Stimulated activated CD4-positive, alpha-beta T cell treated with anti-CD3 and anti-CD28 coated beads, Interleukin-4, amount 100 ng/mL, for 48 hours (primary cell): ENCODE measurements at places on chromosomes 5 and 9.

DNA sequence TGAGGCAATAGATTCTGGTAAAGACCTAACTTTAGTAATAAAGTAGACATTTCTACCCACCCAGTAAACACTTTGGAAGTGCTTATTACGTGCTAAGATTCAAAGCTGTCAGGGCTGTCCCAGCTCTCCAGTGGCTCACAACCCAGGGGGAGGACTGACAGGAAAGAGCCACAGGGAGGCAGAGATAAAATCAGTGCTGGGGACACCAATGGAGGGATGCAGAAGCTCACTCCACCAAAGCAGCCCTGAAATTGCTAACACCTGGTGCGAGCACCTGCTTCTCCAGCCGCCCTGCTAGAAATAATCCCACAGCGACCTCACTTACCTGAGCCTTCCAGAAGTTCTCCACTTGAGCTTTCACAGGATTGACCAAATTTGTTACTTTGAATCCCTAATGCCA, 501.0 kb downstream of the BNC2 start:
- DNase-seq: no peak

DNA sequence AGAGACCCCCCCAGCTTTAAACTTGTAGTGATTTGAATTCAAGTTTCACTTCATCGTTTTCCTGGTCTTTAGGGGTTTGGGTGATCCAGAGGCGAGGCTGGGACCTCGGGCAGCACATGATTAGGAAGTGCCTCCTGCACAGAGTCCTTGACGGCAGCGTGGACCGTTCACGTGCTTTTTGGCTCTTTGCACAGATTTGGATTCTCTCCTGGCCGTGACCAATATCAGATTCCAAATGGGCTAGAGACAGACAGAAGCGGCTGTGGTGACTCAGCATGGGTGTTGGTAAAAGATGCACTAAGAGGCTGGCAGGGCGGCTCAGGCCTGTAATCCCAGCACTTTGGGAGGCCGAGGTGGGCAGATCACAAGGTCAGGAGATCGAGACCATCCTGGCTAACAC, 117.2 kb upstream of the CACNA1B start:
- DNase-seq: no peak

- DNase-seq: no peak
Observed at GRCh38 chr5:96318569-96319110, 114.4 kb downstream of the PCSK1 start.

- DNase-seq: peak; percentile 63
Observed at GRCh38 chr5:134079748-134080581, 34.5 kb upstream of the TCF7 start.

DNA sequence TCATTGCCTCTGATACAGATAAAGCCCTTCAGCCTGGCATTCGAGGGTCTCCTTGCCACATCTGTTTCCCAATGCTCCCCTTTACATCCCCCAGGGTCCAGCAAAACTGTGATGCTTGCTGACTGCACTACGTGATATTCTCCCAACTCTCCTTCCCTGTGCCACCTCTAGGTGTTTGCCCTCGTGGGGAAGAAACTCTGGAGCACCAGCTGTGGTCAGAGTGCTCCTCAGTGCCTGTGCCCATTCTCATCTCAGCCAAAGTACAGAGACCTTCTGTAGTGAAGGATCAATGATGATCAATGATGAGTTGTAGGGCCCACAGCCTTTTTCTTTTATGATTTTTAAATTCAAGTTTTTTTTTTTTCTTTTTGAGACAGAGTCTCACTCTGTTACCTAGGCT, 40.3 kb upstream of the MELK start:
- no peak for DNase-seq
